ENCODE measurements at places on chromosomes 5 and 9.
A peak's percentile ranks its signal among the peaks of the same experiment; 100 is the strongest.

DNA sequence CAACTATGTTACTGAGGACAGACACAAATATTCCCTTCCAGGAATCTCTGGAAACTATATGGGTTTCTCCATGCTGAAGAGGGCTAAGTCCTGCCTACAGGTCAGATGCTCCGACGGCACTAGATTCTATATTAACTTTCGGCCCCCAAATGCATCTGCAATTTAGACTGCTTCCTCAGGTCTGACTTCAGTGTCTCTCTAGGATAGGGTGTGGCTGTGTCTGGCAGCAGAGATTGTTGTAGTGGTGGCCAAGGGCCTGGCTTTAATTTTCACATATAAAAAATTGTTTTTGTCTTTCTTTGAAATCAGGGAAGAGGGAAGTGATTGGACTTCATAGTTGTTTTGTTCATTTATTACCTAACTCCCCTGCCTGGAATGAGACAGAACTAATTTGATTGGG lies 101.8 kb downstream of the PJA2 start:
- no peak for DNase-seq

DNA sequence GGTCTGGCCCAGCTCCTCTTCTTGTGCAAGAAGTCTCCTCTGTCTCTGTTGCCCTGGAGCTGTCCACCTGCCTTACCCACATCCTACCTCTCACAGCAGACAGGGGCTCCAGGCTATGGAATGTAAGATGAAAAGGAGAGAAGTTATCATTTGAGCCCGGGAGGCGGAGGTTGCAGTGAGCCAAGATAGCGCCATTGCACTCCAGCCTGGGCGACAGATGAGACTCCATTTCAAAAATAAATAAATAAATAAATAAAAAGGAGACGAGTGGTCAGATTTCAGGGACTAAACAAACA lies 37.5 kb upstream of the DENND4C start:
- DNase-seq: no peak

DNA sequence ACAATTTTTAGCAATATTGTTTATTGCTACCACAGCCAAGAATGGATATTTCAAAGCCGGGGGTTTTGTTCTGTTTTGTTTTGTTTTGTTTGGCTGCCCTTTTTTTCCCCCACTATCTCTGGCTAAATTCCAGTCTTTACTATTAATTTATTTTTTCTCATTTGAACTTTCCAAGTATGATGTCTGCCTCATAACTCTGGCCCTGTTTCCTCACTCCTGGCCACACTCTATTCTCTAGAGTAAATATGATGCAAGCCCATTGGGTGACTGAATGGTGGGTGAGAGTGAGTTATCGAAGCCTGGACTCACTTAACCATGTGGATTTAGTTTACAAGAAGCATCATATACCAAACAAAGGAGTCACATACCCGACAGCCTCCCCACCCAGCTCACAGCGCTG lies 41.9 kb downstream of the WDR36 start:
- no peak for DNase-seq

DNA sequence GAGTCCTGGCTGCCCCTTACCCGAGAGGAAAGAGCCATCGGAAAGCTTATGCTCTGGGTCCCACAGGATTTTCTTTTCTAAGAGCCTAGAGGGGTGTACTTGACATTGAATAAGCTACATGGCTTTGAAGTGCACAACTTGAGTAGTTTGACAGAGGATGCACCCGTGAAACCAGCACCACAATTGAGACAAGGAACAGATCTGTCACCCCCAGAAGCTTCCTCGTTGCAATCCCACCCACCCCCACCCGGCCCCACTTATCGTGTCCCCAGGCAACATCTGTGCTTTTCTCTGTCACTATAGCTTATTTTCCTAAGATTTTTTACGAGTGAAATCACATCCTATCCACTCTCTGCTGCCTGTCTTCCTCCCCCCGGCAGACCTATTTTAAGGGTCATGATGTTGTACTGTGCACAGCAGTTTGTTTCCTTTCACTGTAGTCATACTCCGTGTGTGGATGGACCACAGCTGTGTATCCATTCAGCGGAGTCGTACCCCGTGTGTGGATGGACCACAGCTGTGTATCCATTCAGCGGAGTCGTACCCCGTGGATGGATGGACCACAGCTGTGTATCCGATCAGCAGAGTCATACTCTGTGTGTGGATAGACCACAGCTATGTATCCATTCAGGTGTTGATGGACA lies 8.8 kb upstream of the FCN2 start:
- peak; percentile 84 for DNase-seq

DNA sequence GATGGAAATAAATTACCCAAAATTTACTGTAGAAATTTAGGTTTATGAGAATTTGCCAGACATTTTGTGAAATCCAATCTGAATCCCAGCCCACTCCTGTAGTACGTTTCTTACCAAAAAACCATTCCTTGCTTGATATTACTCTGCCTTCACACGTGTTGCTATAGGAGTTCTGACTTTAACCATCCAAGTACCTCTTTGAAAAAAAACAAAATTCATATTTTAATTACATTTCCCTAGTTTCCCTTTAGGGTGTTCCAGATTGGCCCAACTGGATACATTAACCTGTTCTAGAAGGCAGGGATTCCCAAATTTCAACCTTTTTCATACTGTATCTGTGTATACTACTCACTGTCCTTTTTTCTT lies 1.4 kb upstream of the PJA2 start:
- no peak for DNase-seq

- no peak for DNase-seq
These were observed 39.6 kb downstream of the DMAC1 start for GRCh38 chr9:7760014-7760415.

GRCh38 chr5:31982621-31983020 lies 191.5 kb downstream of the GOLPH3 start:
- DNase-seq: no peak

- DNase-seq: no peak
These were observed 86.0 kb downstream of the UHRF2 start for GRCh38 chr9:6498982-6499381.

GRCh38 chr9:83355024-83355444 lies 183.2 kb downstream of the FRMD3 start:
- peak; percentile 73 for DNase-seq

DNA sequence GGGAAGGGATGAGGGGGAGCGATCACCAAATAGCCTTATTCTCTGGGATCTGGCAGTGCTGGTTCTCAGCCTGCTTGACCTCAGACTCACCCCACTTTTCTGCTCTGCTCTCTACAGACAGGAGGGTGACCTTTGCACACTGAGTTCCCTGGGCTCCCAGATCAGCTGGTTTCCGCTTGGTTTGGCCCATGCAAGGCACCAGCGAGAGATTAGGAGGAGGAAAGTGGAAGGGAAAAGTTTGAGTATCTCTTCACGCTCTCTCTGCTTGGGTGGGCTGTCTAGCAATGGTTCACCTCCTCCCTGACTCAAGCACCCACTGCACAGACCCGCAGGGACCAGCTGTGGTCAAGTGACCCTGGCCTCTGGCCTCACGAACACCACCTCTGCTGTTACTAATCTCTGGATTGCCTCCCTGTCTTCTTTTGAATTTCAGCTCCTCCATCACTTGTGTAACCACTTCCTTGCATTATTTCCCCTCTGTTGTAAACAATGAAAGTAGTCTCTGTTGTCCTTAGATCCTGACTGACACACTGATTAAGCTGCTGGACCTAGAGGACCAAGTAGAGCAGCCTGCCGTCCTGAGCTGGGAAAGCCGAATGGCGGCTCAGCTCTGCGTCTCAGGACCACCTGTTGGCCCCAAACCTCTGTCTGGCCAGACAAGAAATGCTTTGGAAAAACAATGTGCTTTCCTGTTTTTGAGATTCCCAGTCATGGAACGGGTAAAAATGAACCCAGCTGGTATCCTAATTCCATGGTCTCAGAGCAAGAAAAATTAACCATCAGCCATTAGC lies 186.6 kb downstream of the CRB2 start:
- no peak for DNase-seq

DNA sequence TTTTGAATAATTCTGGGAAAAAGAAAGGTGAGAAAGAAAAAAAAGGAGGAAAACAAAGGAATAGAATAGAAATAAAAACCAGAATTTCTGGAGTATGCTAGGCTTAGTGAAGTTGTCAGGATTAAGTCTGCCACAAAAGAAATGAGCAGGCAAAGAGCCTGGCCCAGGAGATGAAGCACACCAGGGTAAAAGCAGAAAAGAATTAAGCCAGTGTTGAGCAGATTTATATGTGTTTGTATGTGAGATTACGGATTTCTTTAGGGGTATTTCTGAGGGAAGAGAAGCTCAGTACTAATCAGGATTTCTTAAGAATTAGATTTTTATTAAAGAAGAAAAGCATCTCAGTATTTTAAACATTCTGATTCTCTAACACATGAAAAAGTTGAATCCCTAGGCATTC lies 74.5 kb downstream of the MRPS27 start:
- DNase-seq: no peak

- no peak for DNase-seq
These were observed 163.5 kb upstream of the OTULINL start for GRCh38 chr5:14417792-14418765.

DNA sequence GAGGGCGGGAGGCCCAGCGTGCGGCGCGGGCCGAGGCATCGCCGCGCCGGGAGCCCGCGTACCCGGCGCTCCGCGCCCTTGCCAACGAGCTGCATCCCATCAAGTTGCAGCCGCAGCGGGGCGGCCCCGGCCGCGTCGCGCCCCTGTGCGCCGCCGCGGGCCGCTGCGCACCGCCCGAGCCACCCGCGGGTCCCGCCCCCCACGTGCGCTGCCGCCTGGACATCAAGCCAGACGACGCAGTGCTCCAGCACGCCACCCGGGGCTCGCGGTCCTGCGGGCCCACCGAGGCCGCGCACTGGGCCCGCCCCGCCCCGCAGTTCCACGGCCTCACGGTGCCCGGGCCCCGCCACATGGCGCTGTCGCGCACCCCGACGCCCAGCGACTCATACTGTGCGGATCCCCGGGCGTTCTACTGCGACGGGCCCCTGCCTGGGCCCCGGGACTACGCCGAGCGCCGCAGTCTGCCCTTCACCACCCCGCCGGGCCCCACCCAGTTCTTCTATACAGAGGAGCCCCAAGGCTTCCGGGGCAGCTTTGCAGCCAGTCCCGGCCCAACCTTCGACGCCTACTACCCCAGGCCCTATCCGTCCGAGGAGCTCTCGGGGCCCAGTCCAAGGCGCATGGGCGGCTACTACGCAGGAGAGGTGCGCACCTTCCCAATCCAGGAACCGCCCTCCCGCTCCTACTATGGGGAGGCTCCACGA lies 2.6 kb downstream of the AJM1 start:
- DNase-seq: no peak

DNA sequence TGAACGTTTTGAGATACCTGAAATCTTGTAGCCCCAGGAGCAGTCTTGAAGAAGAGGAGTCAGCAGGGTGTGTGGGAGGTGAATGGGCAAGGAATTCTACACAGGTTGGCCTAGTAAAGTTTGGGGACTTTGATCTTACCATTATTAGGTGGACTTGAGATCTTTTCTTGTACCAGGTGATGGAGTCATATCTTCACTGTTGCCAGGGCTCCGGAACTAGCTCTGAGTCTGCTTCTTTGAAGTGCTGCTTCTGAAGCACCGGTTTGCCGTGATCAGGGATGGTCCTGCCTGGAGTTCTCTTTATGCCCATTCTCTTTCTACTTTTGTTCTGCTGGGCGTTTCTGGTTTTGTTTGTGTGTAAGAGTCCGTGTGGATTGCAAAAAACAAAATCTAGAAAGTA lies 27.4 kb downstream of the RCL1 start:
- no peak for DNase-seq

- DNase-seq: no peak
These were observed 64.4 kb upstream of the ANGPTL2 start for GRCh38 chr9:127186806-127187205.

- no peak for DNase-seq
These were observed 73.0 kb upstream of the RAI14 start for GRCh38 chr5:34583167-34583566.

- no peak for DNase-seq
These were observed 34.7 kb downstream of the LPCAT1 start for GRCh38 chr5:1488882-1489680.

- DNase-seq: no peak
These were observed 199.3 kb downstream of the C9orf152 start for GRCh38 chr9:110008663-110009062.

DNA sequence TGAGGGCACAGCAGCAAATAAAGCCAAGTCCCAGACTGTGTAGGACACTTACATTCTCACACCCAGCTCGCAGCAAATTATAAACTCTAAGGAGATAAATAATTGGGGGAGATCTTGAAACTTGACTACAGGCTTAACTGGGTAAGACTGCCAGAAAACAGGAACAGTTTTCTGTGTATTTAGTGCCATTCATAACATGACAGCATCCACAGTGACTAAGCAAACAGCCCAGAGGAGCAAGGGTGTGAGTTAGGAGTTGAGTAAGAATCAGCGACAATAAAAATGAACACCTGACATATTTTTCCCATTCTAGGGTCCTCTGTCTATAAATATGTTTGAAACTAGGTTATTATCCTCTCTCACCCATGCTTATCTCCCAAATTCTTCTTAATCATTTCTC lies 370.9 kb upstream of the WWC1 start:
- DNase-seq: no peak

All from sigmoid colon (tissue), 7 donors.